ENCODE measurements at places on chromosomes 4 and X.

DNA sequence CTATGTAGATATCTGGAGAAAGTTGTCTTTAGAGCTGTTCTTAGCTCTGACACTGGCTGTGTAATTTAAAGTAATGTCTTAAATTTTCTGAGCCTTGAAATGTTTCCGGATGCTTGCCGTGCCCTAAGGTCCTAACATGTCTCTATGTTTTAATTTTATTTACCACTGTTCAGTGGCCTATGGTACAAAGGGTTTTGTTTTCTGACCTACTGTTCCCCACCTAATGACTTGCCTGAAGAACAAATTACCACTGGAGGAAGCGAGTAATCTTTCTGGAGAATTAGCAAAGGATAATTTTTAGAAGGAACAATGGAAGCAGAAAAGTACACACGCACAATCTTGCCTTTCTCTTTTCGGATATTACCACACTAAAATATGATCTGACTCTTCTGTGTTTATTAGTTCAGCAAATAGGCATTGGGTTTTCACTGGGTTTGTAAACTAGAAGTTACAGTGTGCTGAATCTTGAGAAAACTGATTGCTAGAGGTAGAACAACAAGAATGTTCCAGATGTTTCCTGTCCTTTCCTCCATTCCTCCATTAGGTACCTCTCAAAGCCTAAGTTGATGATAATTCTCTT lies 435.9 kb downstream of the PACRGL start:
- no peak for DNase-seq

DNA sequence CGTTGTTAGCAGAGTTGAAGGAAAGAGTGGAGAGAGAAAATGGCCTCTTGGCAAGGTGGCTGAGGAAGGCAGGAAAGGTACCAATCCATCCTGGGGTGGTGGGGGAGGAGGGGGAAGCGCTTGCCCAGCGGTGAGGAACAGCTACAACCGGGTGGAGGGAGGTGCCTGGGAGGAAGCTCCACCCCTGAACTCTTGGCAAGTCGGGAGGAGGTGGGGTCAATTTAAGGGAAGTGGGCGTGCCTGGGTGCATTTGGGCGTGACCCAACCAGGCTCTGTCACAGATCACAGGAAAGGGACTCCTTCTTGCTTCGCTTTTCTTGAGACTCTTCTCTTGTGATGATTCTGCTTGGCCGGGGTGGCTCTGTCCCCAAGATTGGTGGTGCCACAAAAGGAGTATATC lies 41.7 kb downstream of the BCORL1 start:
- peak; percentile 79 for DNase-seq

GRCh38 chrX:96771486-96771885 lies 86.8 kb downstream of the DIAPH2 start:
- no peak for DNase-seq

- DNase-seq = no peak
Measured at GRCh38 chr4:4559596-4559995, 17.7 kb upstream of the STX18 start.

Data from activated T-cell treated with anti-CD3 and anti-CD28 coated beads, Interleukin-2, amount 50 U/mL, for 24 hours (primary cell).